ENCODE measurements at places on chromosomes 11 and 22.

GRCh38 chr11:66723693-66724092 lies 5.3 kb downstream of the SPTBN2 start:
- no peak for DNase-seq

GRCh38 chr22:47678048-47678447 lies 915.6 kb downstream of the TBC1D22A start:
- DNase-seq, result no peak

DNA sequence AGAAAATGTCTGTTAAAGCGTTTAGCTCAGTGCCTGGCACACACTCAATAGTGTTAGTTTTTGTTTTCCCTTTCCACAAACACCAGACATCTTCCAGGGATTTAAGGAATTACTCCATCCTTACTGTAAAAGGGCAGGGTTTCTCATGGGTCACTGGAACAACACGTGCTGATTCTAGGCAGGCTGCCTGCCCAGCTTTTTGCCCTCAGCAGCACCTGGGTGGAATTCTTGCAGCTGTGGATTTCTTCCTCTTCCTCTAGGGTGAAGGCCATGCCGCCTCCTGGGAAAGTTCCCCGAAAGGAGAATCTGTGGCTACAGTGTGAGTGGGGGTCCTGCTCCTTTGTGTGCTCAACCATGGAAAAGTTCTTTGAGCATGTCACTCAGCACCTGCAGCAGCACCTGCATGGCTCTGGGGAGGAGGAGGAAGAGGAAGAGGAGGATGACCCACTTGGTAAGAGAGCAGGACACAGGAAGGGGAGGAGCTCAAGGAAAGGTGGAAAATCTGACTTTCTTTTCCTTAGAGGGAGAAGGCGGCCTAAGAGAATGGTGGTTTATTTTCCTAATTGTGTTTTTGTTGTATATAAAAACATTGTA lies 5.4 kb downstream of the HINFP start:
- no peak for DNase-seq

DNA sequence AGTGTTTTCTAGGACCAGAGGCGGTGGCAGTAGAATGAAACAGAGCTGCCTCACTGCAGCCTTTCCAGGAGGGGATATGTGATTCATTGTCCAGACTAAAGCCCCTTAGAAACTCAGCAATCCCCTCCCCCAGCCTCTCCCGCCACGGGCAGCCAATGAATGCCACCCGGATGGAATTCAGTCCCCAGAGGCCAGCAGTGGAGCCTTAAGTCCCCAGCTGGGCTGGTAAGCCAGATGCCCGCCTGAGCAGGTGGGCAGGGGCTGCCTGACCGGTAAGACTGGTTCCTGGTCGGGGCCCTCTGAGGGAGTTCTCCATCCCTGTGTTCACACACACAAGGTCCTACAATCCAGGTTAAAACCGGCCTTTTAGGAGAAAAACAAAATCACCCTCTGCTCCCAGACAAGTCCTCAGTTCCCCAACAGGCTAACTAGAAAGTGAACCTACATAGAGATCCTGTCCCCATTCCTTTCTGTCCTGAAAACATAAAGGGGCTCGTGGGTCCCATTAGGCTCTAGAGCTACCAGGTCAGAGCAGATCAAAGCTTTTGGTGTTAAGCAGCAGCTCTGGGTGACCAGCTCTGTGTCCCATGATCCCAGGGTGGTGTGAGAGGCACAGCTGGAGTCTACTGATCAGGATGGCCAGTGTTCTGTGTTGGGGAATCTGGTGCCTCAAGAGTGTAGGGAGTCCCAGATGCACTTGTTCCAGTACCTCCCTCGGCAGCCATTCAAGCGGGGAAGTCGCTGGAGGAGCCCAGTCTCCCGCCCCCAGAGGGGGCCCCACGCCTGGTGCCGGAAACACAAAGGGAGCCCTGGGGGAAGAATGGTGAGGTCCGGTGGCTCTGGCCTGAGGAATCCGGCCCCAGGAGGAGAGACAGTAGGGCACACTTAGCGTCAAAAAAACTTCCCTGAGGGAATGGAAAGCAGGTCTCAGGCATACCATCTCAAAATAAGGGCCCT lies 2.6 kb downstream of the PATZ1 start:
- no peak for DNase-seq
